Left renal pelvis (tissue), 4 donors: ENCODE measurements at places on chromosomes 7 and 10.

- no peak for DNase-seq
Measured at GRCh38 chr10:42553064-42553407, 85.3 kb downstream of the ZNF33B start.

DNA sequence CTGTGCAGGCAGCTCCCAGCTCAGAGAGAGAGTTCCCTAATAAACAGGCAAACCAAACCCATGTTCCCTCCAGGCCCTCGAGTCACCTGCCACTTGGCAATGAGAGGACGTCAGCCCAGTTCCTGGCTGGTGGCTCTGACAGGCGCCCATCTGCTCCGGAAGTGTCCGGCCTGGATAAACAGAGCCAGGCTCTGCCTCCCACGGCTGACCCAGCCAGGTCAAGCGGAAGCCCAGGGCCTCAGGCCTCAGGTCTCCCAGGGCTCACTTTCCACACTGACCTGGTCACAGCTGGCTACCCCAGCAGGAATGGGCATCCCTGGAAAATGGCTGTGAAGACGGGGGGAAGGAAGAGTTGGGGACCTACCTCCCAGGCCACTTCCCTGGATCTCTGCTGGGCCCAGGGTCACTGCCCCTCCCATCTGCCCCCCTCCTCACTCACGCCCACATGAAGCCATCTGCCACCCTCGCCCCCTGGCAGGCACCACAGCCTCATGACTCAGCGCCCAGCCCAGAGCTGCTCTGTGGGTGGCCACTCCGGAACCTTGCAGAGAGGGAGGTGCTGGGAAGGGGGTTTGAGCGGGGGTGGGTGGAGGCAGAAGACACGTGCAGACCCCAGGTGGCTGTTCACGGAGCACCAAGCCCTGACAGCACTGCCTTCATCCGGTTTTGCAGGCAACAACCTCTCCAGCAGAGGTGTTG lies 37.4 kb upstream of the DUSP5 start:
- no peak for DNase-seq

- DNase-seq: no peak
Measured at GRCh38 chr7:156095908-156096539, 283.8 kb upstream of the SHH start.

DNA sequence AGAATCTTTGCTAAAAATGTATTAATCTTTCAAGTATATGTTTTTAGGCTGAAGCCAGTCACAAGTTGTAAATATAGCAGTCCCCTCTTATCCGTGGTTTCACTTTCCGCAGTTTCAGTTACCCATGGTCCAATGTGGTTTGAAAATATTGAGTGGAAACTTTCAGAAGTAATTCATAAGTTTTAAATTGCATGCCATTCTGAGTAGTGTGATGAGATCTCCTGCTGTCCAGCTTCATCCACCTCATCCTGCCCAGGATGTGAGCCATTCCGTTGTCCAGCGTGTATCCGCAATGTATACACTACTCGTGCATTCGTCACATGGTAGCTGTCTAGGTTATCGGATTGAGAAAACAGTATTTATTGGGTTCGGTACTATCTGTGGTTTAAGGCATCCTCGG lies 12.2 kb downstream of the PDCD4 start:
- DNase-seq: no peak

DNA sequence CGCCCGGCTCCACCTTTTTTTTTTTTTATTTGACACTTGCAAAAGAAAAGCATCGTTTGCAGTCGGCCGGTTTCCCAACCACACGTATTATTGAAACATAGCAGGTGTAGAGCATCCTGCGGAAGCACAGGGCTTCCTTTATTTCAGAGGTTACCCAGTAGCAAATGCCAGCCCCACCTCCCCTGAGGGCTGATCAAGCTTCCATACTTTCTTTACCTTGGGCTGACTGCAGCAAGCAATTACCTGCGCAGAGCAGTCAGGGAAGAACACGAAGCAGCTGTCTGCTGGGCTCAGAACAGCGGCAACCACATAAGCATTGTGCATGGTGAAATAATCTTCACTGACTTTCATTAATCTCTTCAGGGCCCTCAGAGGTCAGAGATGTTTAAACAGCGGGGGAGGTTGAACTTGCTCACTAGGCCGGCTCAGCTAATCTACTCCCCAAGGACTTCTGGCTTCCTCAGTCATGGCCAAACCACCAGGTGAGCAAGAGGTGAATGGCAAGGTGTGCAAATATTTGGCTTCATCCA lies 784.7 kb upstream of the AUTS2 start:
- no peak for DNase-seq

- DNase-seq: no peak
Measured at GRCh38 chr10:104247513-104248146, 7.1 kb upstream of the GSTO1 start.
